ENCODE measurements at places on chromosomes 5 and 9.

DNA sequence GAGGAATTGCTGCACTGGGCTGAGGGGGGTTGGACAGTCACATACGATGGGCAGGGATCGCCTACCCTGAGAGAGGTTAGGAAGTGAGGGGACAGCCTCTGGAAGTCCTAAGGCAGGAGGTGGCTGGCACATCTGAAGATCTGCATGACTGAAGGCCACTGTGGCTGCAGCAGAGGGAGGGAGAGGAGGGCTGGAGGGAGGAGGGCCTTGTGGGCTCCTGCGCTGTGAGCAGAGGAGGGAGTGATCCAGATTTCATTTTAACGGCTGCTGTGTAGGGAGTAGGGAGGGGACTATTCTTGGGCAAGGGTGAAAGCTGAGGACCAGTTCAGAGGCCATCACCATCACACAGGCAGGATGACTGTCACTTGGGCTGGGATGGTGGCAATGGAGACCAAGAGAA lies 7.1 kb downstream of the EIF4E1B start:
- no peak for DNase-seq

- no peak for DNase-seq
Observed at GRCh38 chr9:19404283-19405075, 4.3 kb upstream of the ACER2 start.

- no peak for DNase-seq
Observed at GRCh38 chr5:137265457-137265856, 233.7 kb downstream of the SPOCK1 start.

DNA sequence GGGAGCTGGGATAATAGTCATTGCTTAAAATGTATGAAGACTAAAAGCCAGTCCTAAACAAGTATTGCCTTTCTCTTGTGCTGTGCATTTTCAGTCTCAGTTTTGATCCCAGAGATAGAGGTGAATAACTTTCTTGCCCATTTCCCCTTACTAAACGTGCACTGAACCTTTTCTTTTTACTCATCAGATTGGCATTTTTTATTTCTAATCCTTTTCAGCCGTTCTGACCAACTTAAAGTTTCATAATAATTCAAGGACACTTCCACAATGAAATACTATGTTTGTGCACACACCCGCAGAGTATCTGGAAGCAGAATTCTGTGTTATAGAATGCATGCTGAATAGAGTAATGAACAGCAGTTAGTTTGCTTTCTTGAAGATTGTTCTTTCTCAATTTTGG lies 343.6 kb downstream of the LRRC70 start:
- DNase-seq, result no peak

DNA sequence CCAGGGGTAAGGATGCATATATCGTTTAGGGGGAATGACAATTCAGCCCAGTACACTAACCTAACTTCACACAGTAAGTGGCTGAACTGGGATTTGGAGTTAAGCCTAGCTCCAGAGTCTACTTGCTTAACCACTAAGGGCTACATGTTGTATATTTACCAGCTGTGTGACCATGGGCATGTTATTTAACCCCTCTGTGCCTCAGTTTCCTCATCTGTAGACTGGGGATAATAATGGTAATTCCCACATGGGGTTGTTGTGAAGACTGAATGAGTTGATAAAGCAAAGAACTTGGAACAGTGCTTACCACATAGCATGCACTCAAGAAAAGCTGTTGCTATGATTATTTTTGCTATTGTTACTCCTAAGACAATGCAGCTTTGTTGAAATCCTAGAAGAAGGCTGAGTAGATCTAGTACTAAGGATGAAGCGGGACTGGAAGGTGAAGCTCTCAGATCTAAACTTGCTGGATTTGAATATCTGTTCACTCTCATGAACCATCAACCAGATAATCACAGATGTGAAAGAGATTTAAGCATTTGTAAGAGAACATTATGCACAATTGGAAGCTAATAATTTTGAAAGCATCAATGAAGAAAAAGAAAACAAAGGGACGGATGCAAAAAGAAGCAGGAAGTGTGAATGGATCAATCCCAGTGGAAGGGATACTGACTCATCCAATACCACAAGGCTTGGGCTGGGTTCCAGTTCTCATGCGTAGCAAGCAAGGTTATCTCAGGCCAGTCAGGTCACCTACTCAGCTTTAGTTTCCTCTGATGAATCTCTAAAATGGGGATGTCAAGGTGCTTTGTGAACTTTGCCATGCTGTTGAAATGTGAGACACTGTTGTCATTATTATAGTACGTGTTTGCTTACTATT lies 78.5 kb upstream of the TBC1D2 start:
- no peak for DNase-seq

GRCh38 chr5:138743484-138743883 lies 9.7 kb upstream of the CTNNA1 start:
- no peak for DNase-seq

- no peak for DNase-seq
Observed at GRCh38 chr9:69036309-69036708, 757 bp downstream of the FXN start.

GRCh38 chr9:135102331-135102730 lies 14.9 kb downstream of the OLFM1 start:
- no peak for DNase-seq

DNA sequence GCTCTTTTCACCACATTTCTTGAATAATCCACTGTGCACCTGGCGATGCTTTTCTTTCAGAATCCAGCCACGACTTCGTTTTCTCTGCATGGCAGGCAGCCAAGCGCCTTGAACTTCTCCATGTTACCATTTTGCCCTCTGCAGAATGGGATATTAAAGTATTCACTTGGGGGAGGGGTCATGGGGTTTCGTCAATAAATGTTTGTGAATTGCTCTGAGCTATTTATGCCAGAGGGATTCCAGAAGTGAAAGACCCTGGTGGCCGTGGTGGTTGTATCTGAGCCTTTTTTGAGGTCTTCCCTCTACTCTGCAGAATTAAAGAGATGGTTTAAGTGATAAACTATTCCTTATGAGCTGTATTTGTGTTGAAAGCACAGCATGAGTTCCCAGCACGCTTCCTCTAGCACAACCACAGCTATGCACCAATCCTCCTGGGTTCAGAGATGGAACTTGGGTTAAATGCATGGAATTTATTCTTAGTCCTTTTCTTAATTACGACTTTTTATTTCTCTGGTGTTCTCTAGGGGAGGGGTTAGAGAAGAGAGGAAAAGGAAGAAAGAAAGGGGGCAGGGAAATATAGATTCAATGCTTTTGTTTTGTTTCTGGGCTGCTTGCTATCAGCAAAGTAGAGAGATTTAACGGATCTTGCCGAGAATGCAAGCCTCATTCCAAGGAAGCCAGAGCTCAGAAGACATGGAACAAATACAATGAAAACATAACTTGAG lies 478.2 kb upstream of the TNC start:
- DNase-seq, result peak; percentile 65

DNA sequence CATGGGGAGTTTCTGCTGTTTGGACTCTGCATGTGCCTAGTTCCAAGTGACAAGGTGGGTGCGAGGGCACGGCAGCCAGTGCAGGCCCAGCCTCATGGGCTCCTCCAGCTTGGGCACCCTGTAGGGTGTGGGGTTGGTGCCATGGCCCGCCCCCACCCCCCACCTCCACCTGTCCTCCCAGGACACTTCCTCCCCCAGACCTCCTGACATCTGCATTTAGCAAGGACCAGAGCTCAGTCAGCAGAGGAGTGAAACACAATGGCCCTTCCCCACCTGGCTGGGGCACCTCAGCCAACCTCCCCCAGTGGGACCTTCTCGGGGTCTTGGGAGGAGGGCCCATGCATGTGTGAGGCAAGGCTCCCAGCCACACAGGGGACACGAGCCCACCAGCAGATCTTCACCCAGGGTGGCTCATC lies 1.9 kb upstream of the NKD2 start:
- no peak for DNase-seq

DNA sequence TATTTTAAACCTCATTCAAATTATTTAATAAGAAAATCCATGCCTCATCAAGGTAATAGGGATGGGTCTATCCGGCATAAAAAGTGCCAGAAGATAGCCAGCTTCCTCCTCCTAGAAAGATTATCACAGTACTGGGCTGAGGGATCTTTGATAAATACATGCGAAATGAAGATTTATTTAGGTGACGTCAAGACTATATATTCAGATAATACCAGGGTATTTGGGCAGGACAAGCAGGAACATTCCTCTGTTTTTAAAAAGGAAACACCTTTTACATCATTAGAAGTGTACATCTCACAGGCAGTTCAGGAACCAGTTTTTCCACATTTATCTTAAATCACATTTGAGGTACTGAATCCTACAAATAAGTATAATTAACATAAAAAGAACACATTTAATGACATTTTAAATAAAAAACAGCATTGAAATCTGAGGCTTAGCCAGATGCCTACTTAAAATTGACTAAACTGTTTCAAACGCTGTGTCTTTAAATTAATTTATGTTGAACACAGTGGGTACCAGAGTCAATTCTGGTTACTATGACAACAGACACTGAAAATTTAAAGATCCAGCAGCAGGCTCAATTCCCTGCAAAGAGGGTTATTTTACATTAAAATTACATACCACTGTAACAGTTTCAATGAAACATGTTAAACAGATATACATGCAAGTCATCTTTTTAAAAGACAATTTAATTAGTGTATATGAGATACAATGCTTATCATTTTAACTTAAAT lies 124.7 kb upstream of the SLCO6A1 start:
- no peak for DNase-seq

DNA sequence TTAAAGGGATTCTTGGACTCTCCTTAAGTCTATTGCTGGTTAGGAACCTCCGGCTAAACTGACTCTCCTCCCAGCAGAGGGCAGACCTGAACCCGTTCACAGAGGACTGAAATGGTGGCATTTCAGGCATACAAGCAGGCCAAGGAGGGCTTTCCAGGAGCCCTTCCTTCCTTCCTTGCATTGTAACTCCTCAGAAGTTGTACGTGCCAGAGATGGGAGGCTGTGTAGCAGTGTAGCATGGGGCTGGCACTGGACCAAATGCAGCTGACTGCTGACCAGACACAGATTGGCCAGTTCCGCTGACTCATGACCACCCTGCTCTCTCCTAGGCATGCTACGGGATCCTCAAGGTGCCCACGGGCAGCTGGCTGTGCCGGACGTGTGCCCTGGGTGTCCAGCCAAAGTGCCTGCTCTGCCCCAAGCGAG lies 36.4 kb downstream of the JADE2 start:
- DNase-seq, result no peak

- no peak for DNase-seq
Observed at GRCh38 chr9:112640311-112640710, 77.6 kb downstream of the INIP start.

DNA sequence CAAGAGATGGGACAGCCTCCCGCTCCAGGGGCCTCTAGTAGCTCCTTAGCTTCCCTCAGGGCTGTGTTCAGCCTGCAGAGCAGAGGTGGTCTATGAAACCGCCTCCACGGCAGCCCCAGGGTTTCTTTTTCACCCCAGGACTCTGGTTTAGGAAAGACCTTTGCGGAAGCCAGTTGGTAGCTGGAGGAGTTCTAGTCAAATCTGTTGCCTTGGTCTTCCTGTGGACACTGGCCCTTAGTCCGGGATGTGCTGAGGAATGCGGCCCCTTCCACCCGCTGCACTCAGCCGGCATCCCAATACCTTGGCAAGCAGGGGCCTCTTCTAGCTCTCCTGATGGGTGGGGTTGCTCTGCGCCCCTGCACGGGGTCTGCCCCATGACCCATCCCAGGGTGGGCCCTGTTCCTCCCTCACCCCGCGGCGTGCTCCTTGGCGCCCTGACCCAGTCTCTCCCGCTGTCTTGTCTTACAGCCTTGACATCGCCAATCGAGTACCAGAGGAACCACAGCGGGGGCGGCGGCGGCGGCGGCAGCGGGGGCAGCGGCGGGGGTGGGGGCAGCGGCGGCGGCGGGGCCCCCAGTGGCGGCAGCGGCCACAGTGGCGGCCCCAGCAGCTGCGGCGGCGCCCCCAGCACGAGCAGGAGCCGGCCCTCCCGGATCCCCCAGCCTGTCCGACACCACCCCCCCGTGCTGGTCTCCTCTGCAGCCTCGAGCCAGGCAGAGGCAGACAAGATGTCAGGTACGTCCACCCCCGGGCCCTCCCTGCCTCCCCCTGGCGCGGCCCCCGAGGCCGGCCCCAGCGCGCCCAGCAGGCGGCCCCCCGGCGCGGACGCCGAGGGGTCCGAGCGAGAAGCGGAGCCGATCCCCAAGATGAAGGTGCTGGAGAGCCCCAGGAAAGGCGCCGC lies 94.3 kb upstream of the OTULINL start:
- DNase-seq, result no peak

DNA sequence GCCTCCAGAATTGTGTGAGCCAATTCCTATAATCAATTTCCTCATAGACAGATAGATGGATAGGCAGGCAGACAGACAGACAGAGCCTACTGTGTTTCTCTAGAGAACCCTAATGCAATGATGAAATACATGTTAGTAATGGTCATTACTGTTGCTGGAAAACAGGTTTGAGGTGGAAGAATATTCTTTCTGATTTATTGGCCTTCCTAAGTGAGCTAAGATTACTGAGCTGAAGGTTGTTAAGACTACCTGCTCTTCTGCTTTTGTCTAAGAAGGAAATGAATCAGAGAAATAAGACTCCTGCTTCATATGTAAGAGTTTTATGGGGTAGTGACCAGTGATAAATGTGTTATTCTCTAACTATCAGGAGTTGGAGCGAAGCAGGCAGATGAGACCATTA lies 219.9 kb downstream of the ELAVL2 start:
- DNase-seq, result no peak

DNA sequence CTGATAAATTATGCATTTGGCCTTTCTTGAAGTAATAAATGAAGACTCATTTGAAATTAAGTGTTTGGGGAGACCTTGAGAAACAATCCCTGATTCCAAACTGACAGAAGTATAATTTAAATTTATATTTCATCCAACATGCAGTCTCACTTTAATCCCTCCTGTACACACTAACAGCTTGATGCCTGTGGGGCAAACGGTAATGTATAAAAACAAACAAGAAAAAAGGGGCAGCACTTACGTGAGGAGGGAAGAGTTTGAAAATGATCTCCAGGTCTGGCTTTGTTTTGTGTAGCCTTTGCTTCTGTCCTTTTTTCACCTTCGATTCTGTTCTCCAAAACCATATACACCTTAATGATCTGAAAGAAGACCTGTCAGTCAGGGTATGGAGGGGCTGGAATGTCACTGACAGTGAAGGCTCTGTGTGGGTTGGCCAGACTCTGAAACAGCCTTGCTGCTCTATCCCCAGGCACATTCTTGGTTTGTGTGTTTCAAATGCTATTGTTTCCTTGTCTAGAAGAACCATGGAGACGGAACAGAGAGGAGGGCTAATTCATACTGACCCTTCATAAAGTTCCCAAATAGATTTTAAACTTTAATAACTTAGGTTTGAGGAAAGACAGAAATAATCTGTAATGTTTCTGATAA lies 338.2 kb upstream of the WWC1 start:
- DNase-seq, result no peak

- DNase-seq, result no peak
Observed at GRCh38 chr5:134006115-134006514, 1.3 kb upstream of the VDAC1 start.

- DNase-seq, result no peak
Observed at GRCh38 chr5:87627363-87627762, 214.6 kb upstream of the CCNH start.

Measured in NCI-H1105 treated with DMSO at 0.1 percent for 48 hours (cell line).